ENCODE measurements at places on chromosomes 4 and X.
A peak's percentile ranks its signal among the peaks of the same experiment; 100 is the strongest.

GRCh38 chr4:36267486-36268268 is 13.7 kb upstream of the DTHD1 start:
- DNase-seq: peak; percentile 75

GRCh38 chr4:101954975-101955678 is 164.6 kb downstream of the BANK1 start:
- no peak for DNase-seq

DNA sequence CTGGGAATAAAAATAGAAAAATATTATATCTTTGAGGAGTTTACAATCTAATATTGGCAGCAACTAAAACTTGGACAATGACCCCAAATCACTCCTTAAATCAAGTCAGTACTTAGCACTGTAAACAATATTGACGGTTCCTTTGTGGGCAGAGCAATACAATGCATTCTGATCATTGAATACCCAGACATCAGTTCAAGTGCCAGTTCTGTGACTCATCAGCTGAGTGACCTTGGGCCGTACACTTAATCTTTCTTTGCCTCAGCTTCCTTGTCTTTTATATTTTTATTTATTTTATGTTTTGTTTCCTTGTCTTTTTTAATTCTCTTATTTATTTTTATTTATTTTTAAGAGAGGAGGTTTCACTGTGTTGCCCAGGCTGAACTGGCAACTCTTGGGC is 112.2 kb upstream of the ANXA3 start:
- DNase-seq: no peak

- no peak for DNase-seq
Observed at GRCh38 chr4:146096371-146096770, 79.1 kb upstream of the LSM6 start.

GRCh38 chr4:12926189-12927066 is 557.7 kb downstream of the RAB28 start:
- DNase-seq: no peak

DNA sequence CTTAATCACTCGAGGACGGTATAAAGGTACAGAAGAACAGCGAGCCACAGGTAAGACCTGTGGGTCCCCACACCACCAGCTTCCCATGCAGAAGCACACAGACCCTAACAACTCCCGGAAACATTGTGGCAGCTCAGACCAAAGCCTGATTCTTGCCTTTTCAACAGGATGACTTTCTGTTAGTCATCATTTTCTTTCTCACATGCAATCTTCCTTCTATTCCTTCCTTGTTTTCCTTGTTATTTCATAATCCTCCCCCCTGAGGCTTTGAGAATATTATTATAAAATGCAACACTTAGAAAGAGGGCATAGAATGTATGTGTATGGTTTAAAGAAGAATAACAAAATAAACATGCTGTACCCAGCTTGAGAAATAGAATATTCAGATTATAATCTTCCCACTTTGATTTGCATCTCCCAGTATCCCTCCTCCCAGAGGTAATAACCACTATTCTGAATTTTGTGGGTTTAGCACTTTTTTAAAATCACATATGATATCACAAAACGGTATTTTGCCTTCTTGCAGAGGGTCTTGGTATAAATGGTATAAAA is 100.9 kb downstream of the FHDC1 start:
- no peak for DNase-seq

- no peak for DNase-seq
Observed at GRCh38 chrX:138858438-138858837, 146.9 kb upstream of the FGF13 start.

DNA sequence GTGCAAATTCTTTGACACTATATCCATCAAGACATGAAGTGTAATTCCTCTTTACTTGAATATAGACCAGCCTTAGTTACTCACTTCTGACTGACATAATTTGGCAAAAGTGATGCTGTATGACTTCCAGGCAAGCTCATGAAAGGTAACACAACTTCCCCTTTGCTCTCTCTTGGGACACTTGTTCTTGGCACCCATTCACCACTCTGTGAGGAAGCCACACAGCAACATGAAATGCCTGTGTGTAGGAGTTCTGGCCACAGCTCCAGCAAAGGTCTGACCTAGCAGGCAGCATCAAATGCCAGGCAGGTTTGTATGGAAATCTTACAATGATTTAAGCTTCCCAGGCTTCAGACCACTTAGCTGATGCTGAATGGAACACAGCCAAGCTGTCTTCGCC is 280.3 kb downstream of the PDHA2 start:
- DNase-seq: no peak

DNA sequence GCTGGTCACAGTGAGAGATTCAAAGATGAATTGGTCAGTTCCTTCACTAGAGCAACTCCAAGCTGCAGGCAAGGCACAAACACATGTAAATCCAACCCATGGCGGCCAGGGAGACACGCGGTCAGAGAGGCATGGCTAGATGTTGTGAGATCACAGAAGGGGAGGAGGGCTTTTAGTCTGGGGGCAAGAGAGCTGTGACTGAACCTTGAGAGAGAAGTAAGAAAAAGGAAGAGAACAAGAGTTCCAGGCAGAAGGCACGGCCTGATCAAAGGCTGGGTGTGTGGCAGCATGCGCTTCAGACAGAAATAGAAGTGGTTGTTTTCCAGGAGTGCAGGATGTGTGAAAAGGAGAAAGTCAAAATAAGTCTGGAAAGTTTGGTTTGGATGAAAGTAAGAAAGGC is 15.9 kb downstream of the CCDC149 start:
- no peak for DNase-seq
